ENCODE measurements at places on chromosomes 3 and 15.

DNA sequence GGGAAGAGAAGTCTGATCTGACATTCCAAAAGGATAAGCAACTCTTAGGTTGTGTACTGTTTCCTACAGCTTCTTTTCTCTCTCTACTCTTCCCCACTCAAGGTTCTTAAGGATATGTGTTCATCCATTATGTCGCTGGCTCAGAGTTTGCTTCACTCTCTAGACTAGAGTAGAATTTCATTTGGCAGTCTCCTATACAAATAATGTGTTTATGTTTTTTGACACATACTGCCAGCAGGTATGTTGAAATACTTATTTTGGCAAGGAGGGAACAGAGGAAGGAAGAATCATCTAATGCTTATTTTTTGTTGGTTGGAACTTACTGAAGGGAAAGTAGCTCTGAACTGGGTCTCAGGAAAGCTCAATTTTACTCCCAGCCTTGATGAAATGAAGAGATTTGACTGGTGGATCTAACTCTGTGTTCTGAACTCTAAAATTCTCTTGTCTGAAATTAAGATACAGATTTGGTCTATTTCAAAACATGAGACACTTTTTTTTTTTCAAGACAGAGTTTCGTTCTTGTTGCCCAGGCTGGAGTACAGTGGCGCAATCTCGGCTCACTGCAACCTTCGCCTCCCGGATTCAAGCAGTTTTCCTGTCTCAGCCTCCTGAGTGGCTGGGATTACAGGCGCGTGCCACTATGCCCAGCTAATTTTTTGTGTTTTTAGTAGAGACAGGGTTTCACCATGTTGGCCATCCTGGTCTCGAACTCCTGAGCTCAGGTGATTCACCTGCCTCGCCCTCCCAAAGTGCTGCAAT lies 7.6 kb upstream of the EMC3 start:
- no peak for DNase-seq

DNA sequence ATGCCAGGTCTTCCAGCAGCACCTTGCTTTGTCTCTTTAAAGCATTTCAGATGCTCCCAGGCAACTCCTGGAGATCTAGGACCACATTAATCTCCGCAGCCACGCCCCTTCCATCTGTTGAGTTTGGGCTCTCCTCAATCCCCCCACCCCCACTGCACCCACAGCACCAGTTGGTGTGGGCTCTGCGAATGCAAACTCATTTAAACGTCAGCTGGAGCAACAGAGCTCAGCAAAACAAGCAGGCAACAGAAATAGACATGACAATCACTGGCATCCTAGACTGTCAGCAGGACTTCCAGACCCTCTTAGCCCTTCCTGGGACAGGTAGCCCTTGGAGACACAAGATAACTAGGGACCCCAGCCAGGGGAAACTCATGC lies 106.9 kb downstream of the LSM3 start:
- DNase-seq, result no peak

- DNase-seq, result no peak
These were observed 114.8 kb upstream of the THBS1 start for GRCh38 chr15:39465843-39466749.

GRCh38 chr15:71551566-71551965 lies 258.8 kb upstream of the NR2E3 start:
- no peak for DNase-seq

DNA sequence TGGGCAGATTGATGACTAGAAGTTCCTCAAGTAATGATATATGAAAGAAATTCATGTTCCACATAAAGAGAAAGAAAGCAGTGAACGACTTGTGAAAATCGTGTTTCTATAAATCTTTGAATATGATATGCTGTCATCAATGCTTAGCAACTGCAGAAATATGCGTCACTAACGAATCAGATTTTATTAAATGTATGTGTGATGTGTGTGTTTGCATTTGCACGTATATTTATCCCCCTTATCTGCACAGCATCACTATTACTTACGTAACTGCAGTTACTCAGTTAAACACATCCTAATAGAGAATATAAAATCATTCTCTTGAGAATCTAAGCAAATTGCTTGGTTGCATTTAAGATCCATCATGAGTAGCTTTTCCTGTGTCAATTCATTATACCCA lies 468.6 kb downstream of the FGF12 start:
- no peak for DNase-seq

- DNase-seq, result no peak
These were observed 292.7 kb upstream of the PROK2 start for GRCh38 chr3:72077473-72078259.

DNA sequence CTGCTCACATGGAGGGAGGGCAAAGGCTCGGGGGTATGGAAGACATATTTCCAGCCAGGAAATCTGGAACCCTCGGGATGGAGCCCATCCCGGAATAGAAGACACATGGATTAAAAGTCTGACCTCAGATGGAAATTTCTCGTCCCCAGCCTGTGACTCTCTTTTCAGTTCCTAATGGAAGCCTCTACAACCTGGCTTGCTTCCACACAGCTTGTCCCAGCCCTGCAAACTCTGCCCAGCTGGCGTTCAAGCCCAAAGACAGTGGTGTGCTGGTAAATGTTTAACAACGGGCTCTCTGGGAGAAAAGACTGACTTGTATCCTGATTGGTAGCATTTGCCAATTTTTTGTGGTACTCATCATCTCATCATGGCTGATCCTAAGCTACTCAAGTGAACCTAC lies 35.6 kb upstream of the TLE3 start:
- no peak for DNase-seq

DNA sequence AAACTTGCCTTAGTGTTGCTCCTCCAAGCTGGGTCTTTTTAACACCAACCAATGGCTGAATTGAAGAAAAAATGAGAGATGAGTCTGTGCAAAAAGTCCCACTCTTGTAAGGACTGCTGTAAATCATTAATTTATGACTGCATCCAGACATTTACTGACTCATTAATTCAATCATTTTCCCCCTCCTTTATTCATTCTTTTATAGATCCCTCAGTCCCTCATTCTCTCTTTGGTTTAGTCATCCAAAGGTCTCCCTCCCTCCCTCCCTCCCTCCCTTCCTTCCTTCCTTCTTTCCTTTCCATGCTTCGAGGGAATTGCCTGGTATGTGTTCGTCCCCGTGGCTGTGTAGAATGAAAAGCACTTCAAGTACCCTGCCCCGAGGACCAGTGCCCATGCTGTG lies 35.3 kb upstream of the MRPS22 start:
- DNase-seq, result no peak

GRCh38 chr15:81492969-81493645 lies 119.1 kb upstream of the TMC3 start:
- DNase-seq, result no peak

GRCh38 chr15:52734329-52734728 lies 55.1 kb upstream of the ATOSA start:
- DNase-seq, result no peak

DNA sequence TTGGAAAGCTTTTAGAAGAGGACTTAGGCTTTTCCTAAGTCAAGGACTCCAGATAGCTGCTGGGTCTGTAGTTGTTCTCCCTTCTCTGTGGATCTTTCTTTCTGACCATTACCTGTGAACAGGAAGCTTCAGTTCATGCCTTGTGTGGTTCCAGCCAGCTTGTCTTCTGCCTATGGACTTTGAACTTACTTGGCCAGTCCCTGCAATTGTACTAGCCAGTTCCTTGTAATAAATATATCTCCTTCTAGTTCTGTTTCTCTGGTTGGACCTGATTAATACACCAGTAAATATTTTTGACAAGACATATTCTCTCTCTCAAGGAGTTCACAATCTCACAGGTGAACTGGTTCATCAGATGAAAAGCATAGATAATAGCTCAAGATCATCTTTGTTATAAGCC lies 341.3 kb upstream of the DPPA4 start:
- DNase-seq, result no peak

DNA sequence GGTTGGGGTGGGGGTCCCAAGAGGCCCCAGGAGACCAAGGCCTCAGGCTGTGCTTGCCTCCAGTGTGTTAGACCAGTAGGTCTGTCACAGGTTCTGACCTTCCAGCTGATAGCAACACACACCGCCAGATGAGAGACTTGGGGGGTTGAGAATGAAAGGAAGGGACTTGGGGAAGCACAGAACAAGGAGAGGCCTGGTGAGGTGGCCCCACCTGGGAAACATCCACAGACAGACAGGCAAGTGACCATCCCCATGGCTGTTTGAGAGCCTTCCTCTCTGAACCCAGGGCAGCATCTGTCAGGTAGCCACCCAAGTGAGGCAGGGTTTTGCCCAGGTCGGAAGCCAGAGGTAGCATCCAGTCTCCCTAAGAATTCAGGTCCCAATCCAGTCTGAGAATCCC lies 35.0 kb upstream of the VPS8 start:
- DNase-seq, result no peak

GRCh38 chr3:171862993-171863521 lies 19.9 kb downstream of the TMEM212 start:
- no peak for DNase-seq

DNA sequence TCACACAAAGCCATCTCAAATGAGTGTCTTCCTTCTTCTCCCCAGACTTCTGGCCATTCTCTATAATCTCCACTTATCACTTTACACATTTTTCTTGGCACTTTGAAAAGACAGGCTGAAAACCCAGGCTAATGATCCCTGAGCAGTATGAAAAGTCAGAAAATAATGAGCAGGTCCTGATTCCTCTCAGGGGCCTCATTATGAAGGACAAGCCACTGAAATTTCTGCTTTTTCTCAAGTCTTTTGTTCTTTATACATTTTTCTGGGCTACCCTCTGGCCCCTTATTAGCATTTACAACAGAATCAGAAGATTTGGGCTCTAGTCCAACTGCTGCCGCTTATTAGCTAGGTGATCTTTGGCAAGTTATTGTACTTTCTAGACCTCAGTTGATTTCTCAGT lies 9.5 kb upstream of the ST6GAL1 start:
- DNase-seq, result no peak

DNA sequence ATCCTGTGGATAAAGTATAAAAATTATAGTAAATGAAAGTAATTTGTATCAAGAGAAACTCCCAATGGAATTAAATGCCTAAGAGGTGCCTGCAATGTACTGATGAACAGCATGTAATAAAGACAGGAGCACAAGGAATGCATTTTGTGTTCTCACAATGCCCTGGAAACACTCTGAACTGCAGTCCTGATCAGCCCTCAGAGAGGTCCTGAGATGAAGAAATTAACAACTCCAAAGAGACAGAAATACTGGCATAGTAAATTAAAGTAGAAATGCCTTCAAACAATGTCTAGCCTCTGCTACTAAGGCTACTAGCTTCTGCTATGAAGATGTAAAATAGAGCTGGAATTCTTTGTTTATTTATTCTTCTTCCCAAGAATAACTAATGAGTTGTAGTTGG lies 59.9 kb downstream of the CFAP20DC start:
- DNase-seq, result no peak

DNA sequence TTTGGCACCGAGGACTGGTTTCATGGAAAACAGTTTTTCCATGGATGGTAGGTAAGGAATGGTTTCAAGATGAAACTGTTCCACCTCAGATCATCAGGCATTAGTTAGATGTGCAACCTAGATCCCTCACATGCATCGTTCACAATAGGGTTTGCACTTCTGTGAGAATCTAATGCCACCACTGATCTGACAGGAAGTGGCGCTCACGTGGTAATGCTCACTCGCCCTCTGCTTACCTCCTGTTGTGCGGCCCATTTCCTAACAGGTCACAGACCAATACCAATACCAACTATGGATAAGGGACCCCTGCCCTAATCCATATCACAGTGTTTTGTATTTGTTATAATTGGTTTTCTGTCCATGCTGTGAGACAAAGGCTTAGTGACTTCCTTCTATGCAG lies 58.9 kb downstream of the SLMAP start:
- no peak for DNase-seq

DNA sequence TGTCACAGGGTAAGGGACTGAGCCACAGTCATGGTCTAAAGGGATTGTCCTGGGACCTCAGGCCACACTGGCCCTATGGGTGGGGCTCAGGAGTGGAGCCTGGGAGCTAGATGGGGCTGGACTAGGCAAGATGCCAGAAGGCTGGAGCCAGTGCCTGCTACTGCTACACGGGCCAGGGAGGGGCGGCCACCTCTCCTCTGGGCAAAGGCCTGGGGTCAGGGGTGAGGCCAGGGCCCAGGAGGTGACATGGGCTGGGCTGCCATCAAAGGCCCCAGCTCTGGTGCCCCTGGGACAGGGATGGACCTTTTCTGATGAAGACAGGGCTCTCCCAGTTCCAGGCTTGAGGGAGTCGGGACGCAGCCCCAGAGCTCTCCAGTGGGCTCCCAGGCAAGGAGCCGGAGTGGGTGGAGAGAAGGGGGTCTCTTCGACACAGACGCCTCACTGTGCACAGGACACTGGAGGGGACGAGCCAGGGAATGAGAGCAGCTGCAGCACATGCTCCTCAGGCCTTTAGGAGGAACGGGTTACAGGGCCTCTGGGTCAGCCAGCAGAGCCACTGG lies 62.1 kb upstream of the IQSEC1 start:
- peak; percentile 37 for DNase-seq

- DNase-seq, result no peak
These were observed 1.4 kb downstream of the TNIK start for GRCh38 chr3:171458864-171459136.

GRCh38 chr15:64883997-64884511 lies 27.6 kb upstream of the ANKDD1A start:
- DNase-seq, result peak; percentile 90

DNA sequence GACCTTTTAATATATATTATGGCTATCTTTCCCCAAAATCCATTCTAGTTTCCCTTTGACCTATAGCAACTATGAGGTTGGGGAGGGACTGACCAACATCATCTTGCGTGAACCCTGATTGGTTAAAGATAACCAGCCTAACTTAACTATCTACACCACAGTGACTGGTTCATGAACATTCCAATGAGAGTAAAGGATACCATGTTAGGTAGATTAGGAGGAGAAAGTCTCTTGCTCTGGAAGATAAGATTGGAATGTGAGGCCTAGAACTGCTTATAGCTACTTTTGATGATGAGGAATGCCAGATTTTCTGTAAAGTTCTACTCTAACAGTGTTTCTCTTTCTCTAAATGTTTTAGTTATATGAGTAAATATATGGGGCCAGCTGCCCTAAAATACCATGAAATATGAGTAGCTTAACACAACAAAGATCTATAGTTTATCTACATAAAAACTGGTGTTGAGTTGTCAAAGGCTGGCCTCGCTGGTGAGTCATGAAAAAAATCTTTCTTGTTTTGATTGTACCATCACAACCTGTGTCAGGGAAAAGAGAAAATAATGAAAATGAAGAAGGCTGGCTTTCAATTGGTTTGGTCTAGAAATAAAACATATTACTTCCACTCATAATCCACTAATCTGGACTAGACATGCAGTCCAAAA lies 481.4 kb downstream of the NSUN3 start:
- no peak for DNase-seq

- DNase-seq, result no peak
These were observed 34.2 kb downstream of the LIMD1 start for GRCh38 chr3:45628746-45629145.

DNA sequence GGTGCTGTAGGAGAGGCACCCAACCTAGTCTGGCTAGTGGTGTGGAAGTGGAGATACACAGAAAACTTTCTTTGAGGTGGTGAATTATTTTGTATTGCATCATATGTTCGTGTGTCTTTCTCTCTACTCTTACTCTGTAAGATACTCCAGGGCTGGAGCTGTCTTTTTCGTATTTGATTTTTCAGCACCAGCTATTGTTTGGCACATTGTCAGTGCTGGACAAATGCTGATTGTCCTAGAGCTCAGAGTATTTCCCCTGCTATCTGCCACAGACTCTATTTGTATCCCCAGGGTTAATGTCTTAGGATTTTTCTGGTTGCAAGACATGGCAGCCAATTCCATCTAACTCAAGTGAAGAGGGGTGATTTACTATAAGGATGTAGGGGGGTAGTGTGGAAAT lies 110.5 kb downstream of the SAMMSON start:
- DNase-seq, result no peak

- DNase-seq, result no peak
These were observed 7.8 kb downstream of the ATP2C1 start for GRCh38 chr3:130901463-130902204.
